Right lobe of liver (tissue), 6 donors: ENCODE measurements at places on chromosomes 2 and 18.

DNA sequence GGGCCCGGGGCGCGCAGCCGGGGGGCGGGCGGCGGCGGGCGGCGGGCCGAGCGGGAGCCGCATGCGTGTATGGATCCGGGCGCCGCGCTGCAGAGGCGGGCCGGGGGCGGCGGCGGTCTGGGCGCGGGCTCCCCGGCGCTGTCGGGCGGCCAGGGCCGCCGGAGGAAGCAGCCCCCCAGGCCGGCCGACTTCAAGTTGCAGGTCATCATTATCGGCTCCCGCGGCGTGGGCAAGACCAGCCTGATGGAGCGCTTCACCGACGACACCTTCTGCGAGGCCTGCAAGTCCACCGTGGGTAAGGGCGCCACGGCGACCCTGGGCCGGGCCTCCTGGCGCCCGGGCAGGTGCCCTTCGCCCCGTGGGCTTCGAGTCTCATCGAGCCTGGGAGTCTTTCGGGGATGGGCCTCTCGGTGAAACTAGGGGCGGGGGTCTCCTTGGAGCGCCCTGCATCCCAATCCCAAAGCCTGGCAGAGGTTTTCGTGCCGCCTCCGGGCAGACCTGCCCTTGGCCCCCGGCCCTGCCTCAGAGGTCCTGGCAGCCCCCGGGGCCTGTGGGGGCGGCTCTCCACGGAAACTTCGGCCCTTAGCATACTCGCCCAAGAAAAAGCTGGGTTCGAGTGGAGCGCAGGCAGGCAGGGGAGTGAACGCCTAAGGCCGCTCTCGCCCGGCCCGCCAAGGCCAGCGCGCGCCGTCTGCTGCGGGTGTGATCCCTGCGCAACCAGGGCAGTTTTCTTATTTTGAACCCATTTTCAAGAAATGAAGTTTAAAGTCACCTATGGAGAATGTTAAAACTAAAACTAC lies 622 bp downstream of the RAB12 start:
- peak overlapping the region; percentile 60 for H3K27ac ChIP-seq
- H3K4me3 ChIP-seq, result peak overlapping the region; percentile 60
- peak; percentile 48 for DNase-seq
- H3K36me3 ChIP-seq, result no peaks in the 10 kb centered on the region
- H3K4me1 ChIP-seq, result peaks cover 35% of the 10 kb centered on the region
- H3K27me3 ChIP-seq, result no peaks in the 10 kb centered on the region

- no peaks in the 10 kb centered on the region for H3K36me3 ChIP-seq
- no peak overlapping the region for H3K27ac ChIP-seq
- no peak for DNase-seq
Measured at GRCh38 chr2:177646241-177646640, 253.7 kb downstream of the AGPS start.

- H3K27ac ChIP-seq, result no peak overlapping the region
- H3K36me3 ChIP-seq, result no peaks in the 10 kb centered on the region
- H3K27me3 ChIP-seq, result no peaks in the 10 kb centered on the region
- no peaks in the 10 kb centered on the region for H3K4me1 ChIP-seq
- no peak for DNase-seq
Measured at GRCh38 chr2:199973703-199974102, 18.3 kb downstream of the MAIP1 start.

- H3K27me3 ChIP-seq, result no peaks in the 10 kb centered on the region
- H3K36me3 ChIP-seq, result no peaks in the 10 kb centered on the region
- H3K4me1 ChIP-seq, result no peaks in the 10 kb centered on the region
- no peak overlapping the region for H3K4me3 ChIP-seq
- no peak for DNase-seq
Measured at GRCh38 chr2:103898561-103898960, 955.4 kb upstream of the POU3F3 start.

DNA sequence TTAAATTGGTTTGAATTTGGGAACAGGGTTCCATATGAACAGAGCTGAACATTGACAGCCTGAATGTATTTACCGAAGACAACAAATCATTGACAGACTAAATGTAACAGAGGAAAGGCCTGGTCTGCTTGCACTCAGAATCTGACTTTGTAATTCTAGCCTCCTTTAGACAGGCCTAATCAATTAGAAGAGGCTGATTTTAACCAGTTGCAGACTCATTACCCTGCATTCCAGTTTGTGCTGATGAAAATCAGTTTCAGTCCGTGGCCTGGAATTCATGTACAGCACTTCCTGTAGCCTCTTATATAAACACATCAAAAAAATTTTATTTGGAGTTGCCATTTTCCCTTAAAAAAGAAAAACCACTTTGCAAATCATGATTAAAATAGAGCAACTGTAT lies 93.1 kb upstream of the ZFP36L2 start:
- H3K36me3 ChIP-seq, result no peaks in the 10 kb centered on the region
- H3K4me3 ChIP-seq, result no peak overlapping the region
- no peak overlapping the region for H3K27ac ChIP-seq
- H3K27me3 ChIP-seq, result no peaks in the 10 kb centered on the region

DNA sequence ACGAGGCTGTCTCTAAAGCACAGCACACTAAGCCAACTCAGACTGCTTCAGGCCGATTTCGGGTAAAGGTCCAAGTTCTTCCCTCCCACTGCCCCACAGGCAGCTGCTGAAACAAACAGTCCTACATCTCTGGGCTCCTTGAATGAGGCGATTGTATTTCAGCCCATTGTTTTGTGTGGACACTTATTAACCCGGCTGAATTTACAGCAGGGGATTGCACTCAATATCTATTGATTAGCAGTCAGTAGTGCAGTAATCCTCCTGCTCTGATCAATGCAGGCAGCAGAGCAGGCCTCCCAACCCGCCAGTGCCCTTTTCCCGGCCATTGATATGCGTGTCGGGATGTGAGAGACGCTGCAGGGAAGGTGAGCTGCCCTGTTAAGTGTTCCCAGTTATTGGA lies 330.1 kb downstream of the CMPK2 start:
- H3K4me1 ChIP-seq, result no peaks in the 10 kb centered on the region
- no peaks in the 10 kb centered on the region for H3K36me3 ChIP-seq
- no peak overlapping the region for H3K4me3 ChIP-seq

DNA sequence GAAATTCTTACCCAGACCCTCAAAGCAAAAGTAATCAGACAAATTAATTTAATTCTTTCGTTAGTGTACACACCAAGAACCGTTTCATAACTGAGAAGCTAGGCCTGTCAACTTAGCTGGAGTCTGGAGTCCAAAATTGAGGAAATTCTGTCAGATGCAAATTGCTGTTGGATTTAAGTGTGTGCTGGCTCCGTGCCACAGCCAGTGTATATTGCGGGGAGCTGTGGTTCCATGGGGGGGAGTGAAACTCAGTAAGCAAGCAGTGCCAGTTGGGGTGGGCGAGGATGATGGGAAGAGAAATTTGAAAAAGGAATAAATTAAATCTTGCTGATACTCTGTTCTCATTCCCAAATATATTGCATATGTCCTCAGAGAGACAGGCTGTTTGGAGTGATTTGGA lies 4.0 kb downstream of the ARPC2 start:
- no peak overlapping the region for H3K4me3 ChIP-seq
- no peak overlapping the region for H3K27ac ChIP-seq
- H3K36me3 ChIP-seq, result peaks cover 22% of the 10 kb centered on the region
- H3K27me3 ChIP-seq, result no peaks in the 10 kb centered on the region
- peaks cover 14% of the 10 kb centered on the region for H3K4me1 ChIP-seq

GRCh38 chr18:11105463-11105862 lies 43.9 kb downstream of the PIEZO2 start:
- H3K27me3 ChIP-seq, result no peaks in the 10 kb centered on the region
- DNase-seq, result no peak
- no peaks in the 10 kb centered on the region for H3K36me3 ChIP-seq
- no peaks in the 10 kb centered on the region for H3K4me1 ChIP-seq

DNA sequence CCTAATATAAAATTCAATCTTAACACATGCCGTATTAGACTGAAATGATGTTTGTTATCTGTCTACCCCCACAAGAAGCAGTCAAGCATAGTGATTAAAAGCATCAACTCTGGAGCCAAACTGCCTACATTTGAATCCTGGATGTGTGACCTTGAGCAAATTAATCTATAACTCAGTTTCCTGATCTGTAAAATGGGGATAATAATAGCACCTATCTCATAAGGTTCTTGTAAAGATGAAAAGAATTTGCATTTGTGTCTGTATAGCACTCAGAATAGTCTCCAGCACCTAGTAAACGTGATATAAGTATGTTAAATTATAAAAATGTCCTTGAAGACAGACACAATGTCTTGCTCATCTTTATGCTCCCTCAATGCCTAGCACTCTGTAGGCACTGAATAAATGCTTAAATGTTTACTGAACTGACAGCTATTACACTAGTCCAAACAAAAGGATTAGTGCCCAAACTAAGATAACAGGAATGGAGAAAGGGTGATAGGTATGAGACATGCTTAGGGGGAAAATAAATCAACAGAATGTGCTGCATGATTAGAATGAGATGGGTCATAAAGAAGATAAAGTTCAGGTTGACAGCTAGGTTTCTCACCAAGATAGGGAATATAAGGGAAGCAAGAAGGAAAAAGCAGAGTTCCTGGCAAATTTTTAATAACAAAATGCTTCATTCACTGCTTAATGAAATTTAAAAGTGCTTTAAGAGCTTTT lies 180.6 kb downstream of the ATAD2B start:
- no peaks in the 10 kb centered on the region for H3K27me3 ChIP-seq
- H3K27ac ChIP-seq, result peak overlapping the region; percentile 2
- H3K4me3 ChIP-seq, result no peak overlapping the region
- DNase-seq, result no peak
- no peaks in the 10 kb centered on the region for H3K36me3 ChIP-seq

DNA sequence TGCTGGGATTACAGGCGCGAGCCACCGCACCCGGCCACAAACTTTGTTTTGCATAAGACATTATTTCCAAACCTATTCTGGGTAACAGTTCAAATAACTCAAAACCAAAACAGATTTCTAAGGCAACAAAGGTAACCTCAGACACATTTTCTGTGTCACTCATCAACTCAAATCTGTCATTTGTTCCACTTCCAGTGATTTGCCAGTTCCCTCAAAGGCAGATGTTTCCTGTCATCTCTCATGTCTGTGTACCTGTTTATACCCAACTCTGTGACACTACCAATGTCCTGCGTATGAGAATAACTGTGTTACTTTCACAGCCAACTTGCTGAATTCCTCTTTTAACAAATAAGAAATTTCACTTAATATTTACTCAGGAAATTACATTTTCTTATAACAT lies 54.4 kb downstream of the SCN3A start:
- no peak overlapping the region for H3K27ac ChIP-seq
- no peaks in the 10 kb centered on the region for H3K36me3 ChIP-seq
- no peaks in the 10 kb centered on the region for H3K27me3 ChIP-seq

- no peak for DNase-seq
- no peaks in the 10 kb centered on the region for H3K36me3 ChIP-seq
- no peaks in the 10 kb centered on the region for H3K4me1 ChIP-seq
- H3K4me3 ChIP-seq, result no peak overlapping the region
Measured at GRCh38 chr18:57640749-57641148, 19.1 kb upstream of the NARS1 start.

DNA sequence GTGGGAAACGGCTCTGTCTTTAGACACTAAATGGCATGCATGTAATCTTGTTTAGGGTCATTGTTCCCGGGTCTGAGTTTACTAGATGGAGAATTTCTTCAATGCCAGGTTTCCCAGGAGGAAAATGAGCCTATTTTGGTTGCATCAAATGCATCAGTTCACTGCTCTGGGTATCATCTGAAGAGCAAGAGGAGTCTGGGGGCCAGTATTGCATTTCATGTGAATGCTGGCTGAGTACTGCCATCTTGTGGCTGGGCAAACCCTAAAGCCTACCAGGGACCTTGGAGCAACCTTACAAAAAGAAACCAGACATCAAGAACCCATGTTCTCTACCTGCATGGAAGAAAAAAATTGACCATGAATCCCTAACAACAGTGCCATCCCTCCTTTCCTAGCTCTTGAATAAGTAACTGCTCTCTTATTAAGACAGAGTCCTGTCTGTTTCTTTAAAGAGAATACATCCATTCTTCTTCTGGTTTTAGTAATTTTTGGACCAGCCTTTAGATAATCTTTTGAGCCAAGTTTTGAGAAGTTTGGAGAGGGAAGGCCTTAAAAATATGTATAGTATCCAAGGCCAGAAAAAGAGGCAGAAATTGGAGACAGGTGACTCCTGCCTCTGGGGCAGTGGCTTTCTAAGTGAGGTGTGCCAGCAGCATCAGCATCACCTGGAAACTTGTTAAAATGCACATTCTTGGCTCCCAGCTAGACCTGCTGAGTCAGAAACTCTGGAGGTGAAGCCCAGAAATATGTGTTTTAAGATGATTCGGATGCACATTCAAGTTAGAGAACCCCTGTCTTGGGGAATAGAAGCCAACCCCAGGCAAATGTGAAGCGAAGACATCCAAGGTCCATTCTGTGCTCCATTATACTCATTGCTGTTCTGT lies 261.0 kb upstream of the CXCR4 start:
- no peak for DNase-seq
- no peaks in the 10 kb centered on the region for H3K4me1 ChIP-seq
- H3K27ac ChIP-seq, result no peak overlapping the region
- no peaks in the 10 kb centered on the region for H3K27me3 ChIP-seq

DNA sequence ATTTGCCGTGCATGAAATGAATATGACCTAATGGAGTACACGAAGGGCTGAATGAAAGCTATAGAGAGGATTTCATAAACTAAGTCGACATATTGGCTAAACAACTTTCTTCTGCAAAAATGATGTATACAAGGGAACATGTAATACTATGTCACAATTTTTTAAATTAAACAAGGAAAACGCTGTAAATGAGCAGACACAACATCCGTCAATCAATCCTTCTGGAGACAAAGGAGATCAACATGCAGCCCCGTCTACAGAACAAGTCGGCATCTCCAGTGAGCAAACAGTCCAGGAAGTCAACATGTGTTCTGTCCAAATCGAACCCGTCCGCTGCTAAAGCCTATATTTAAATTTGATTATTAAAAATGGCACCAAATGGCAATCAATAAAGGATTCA lies 180.8 kb downstream of the TCF4 start:
- H3K27me3 ChIP-seq, result no peaks in the 10 kb centered on the region
- no peaks in the 10 kb centered on the region for H3K36me3 ChIP-seq
- H3K4me1 ChIP-seq, result no peaks in the 10 kb centered on the region

GRCh38 chr2:100292022-100292580 lies 30.2 kb downstream of the LONRF2 start:
- H3K4me1 ChIP-seq, result no peaks in the 10 kb centered on the region
- H3K27me3 ChIP-seq, result no peaks in the 10 kb centered on the region
- no peak overlapping the region for H3K27ac ChIP-seq
- no peaks in the 10 kb centered on the region for H3K36me3 ChIP-seq
- DNase-seq, result no peak

DNA sequence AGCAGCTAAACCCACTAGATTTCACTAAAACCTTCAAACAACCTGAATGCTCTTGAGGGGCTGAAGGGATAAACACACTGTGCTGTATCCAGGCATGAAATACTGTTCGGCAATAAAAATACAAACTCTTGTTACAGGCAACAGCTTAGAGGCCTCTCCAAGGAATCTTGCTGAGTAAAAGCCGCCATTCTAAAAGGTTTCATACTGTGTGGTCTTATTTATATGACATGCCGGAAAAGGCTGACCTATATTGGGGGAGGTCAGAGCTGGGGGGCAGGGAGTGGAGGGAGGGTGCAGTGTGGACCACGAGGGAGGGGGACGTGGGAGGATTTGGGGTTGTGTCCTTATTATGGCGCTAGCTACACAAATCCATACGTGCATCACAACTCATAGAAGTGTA lies 136.2 kb downstream of the MBP start:
- H3K4me3 ChIP-seq, result no peak overlapping the region
- H3K4me1 ChIP-seq, result peaks cover 8% of the 10 kb centered on the region
- DNase-seq, result no peak
- H3K27me3 ChIP-seq, result no peaks in the 10 kb centered on the region
- H3K27ac ChIP-seq, result no peak overlapping the region
